ENCODE measurements at places on chromosomes 2 and 18.

DNA sequence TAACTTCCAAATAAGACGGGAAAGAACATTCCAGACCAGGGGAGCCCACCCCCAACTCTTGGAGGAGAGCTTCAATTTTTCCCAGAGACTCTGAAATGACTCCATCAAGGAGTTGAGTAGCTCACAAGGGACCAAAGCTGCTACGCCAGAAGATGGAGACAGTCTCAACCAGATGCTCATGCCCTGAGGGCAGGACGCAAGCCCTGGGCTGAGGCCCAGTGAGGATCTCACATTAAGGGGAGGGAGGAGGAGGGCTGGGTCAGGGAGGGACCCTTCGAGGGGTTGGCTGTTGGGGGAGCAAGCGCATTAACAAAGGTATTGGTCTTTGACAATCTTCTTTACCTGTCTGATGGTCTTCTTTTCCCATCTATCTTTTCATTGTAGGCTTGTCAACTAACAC lies 141.3 kb upstream of the SLC1A4 start:
- no peak for DNase-seq
- no peaks in the 10 kb centered on the region for H3K36me3 ChIP-seq

GRCh38 chr2:1866402-1867111 lies 122.2 kb upstream of the PXDN start:
- no peak overlapping the region for H3K27ac ChIP-seq
- no peak overlapping the region for H3K4me3 ChIP-seq
- no peak for DNase-seq
- peaks cover 90% of the 10 kb centered on the region for H3K27me3 ChIP-seq
- H3K4me1 ChIP-seq: peaks cover 7% of the 10 kb centered on the region
- no peaks in the 10 kb centered on the region for H3K36me3 ChIP-seq

DNA sequence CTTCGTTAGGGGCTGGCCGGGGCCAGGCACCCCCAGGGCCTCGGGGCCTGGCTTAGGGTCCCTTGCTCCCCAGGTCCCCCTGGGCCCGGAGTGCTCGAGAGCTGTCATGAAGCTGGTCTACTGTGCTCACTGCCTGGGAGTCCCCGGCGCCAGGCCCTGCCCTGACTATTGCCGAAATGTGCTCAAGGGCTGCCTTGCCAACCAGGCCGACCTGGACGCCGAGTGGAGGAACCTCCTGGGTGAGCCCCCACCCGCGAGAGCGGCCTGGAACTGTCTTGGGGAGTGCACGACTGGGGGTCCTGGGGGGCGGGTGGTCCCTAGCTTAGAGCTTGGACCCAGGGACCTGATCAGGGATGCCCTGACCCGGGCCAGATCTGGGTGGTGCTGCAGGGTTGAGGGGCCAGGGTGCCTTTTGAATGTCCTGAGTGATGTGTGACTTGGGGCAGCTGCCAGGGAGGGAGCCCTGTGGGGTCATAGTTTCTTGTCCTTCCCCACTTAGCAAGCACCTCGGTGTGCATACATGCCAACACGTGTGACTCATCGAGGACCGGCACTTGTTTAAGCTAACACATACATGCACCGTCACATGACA lies 27.9 kb downstream of the GPC1 start:
- no peak for DNase-seq
- no peak overlapping the region for H3K27ac ChIP-seq
- no peak overlapping the region for H3K4me3 ChIP-seq
- H3K36me3 ChIP-seq: peaks cover 91% of the 10 kb centered on the region

GRCh38 chr2:156294945-156295580 lies 37.5 kb downstream of the NR4A2 start:
- no peaks in the 10 kb centered on the region for H3K36me3 ChIP-seq
- H3K4me1 ChIP-seq: no peaks in the 10 kb centered on the region
- no peak overlapping the region for H3K4me3 ChIP-seq
- DNase-seq: no peak
- no peaks in the 10 kb centered on the region for H3K27me3 ChIP-seq
- no peak overlapping the region for H3K27ac ChIP-seq

DNA sequence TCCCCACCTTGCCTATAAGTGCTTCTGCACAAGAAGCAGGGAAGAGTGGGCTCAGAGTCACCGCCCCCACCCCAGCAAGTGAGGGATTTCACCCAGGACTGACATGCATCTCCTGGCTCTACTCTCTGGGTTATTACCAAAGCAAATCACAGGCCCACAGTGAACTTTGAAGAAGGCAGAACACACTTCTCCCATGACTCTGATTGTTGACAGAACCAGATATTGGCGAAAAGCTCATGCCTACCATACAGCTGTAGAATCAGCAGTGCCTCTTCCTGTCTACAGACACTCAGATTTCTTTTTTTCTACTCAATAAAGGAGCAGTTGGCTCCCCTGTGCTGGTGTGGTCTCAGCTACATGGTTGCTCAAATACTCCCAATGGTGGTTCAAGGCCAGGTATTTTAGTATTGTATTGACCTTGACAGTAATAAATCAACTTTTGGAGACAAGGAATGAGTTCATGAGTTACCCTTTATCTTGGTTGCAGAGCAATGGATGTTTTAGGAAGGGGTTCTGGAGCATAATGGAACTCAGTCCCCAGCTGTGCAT lies 512.9 kb upstream of the ID2 start:
- H3K36me3 ChIP-seq: no peaks in the 10 kb centered on the region
- DNase-seq: no peak
- H3K27me3 ChIP-seq: no peaks in the 10 kb centered on the region
- H3K4me3 ChIP-seq: no peak overlapping the region

DNA sequence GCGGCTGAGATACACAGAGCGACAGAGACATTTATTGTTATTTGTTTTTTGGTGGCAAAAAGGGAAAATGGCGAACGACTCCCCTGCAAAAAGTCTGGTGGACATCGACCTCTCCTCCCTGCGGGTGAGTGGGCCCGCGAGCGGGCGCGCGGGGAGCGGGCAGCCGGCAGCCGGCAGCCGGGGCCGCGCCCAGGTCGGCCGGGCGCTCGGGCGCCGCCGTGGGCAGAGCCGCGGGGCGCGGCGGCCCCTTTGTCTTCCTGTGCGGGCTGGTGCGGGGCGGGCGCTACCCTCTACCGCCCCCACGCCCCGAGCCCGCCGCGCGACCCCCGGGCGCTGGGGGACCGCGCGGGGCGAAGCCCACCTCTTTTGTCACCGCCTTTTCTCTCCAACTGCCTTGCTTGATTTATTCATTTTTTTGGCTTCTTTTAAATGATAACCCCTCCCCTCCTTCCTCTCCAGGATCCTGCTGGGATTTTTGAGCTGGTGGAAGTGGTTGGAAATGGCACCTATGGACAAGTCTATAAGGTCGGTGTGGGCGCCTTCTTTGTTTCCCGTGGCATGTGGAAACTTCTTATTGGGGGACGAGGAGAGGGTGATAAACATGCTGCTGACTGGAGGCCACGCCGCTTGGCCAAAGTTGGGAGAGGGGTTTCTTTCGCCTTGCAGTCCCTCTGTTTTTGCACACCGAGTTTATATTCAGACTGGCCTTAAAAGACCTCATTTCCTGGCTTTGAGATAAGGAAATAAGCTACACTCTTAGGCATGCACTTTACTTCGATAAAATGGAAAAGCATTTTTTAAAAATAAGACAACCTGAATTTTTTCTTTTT lies 722 bp downstream of the MAP4K4 start:
- H3K36me3 ChIP-seq: no peaks in the 10 kb centered on the region
- peak overlapping the region; percentile 84 for H3K27ac ChIP-seq
- peaks cover 14% of the 10 kb centered on the region for H3K4me1 ChIP-seq
- H3K4me3 ChIP-seq: peak overlapping the region; percentile 66
- no peak for DNase-seq

DNA sequence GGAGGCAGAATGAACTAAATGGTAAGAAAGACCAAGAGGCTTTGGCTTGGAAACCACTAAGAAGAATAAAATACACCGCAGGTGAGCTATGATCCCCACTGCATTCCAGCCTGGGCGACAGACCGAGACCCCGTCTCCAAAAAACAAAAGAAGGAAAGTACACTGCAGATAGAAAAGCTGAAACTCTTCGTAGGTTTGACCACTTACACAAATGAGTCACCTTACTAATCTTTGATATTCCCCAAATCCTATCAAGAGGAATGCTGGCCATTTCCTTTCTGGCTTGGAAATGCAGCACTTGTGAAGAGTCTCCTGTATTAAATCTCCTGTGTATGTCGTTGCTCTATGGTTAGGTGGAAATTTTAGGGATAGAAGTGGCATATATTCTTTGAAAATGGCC lies 108.8 kb downstream of the MTCL1 start:
- H3K4me1 ChIP-seq: no peaks in the 10 kb centered on the region
- no peaks in the 10 kb centered on the region for H3K36me3 ChIP-seq
- no peak overlapping the region for H3K4me3 ChIP-seq
- DNase-seq: no peak
- H3K27me3 ChIP-seq: no peaks in the 10 kb centered on the region

DNA sequence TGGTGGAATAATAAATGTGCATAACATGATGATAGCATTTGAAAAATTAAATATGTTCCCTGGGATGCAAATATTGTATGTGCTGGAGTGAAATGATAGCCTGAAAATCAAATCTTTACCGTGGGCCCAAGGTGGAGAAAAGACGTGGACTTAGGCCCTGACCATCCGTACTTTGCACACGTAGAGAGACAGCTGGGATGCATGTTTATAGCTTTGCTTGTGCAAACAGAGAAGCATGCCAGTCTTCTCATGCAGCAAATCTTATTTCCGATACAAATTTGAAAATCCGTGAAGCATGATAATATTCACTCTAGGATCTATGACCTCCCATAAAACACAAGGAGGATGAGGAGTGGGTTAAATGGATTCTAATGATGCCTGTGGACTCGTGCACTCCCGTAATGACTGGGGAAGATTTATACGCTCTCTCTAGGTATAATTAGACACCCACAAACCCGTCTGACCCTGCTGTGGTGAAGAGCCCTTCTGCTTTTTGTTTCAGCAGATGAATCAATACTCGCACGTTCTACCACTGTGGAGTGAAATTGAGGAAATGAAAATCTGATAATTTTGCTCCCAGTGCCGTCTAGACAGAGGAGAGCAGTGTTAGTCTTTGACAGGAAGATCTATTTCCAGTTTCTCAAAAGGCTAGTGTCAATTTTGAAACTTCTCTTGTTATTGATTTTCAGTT lies 810.3 kb upstream of the SALL3 start:
- H3K4me3 ChIP-seq: no peak overlapping the region
- no peaks in the 10 kb centered on the region for H3K27me3 ChIP-seq
- H3K27ac ChIP-seq: no peak overlapping the region
- H3K4me1 ChIP-seq: no peaks in the 10 kb centered on the region
- DNase-seq: no peak

GRCh38 chr18:48833701-48834412 lies 116.9 kb downstream of the SMAD7 start:
- H3K4me3 ChIP-seq: peak overlapping the region; percentile 45
- H3K4me1 ChIP-seq: peaks cover 66% of the 10 kb centered on the region
- H3K27me3 ChIP-seq: no peaks in the 10 kb centered on the region
- no peak for DNase-seq
- no peaks in the 10 kb centered on the region for H3K36me3 ChIP-seq

- no peak overlapping the region for H3K27ac ChIP-seq
- H3K4me3 ChIP-seq: no peak overlapping the region
- no peak for DNase-seq
- H3K4me1 ChIP-seq: no peaks in the 10 kb centered on the region
- no peaks in the 10 kb centered on the region for H3K36me3 ChIP-seq
Measured at GRCh38 chr2:2520401-2520811, 189.3 kb upstream of the MYT1L start.

DNA sequence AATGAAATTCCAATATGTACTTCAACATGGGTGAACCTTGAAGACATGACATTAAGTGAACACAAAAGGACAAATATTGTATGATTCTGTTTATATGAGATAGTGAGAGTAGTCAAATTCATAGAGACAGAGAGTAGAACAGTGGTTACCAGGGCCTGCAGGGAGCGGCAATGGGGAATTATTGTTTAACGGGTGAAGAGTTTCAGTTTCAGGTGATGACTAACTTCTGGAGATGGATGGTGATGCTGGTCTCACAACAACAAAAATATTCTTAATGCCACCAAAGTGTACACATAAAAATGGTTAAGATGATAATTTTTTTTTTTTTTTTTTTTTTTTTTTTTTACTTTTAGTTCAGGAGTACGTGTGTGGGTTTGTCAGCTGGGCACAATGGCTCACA lies 109.4 kb upstream of the TMEM200C start:
- H3K27ac ChIP-seq: no peak overlapping the region
- H3K4me3 ChIP-seq: no peak overlapping the region
- no peaks in the 10 kb centered on the region for H3K36me3 ChIP-seq
- H3K4me1 ChIP-seq: no peaks in the 10 kb centered on the region
- no peaks in the 10 kb centered on the region for H3K27me3 ChIP-seq

- H3K27ac ChIP-seq: no peak overlapping the region
- no peaks in the 10 kb centered on the region for H3K4me1 ChIP-seq
- H3K36me3 ChIP-seq: no peaks in the 10 kb centered on the region
- H3K27me3 ChIP-seq: no peaks in the 10 kb centered on the region
Measured at GRCh38 chr2:98637401-98638147, 29.2 kb downstream of the UNC50 start.

- H3K4me1 ChIP-seq: no peaks in the 10 kb centered on the region
- no peak overlapping the region for H3K27ac ChIP-seq
- H3K4me3 ChIP-seq: no peak overlapping the region
- H3K36me3 ChIP-seq: no peaks in the 10 kb centered on the region
Measured at GRCh38 chr2:207265869-207266268, 100.1 kb upstream of the KLF7 start.

GRCh38 chr2:43399515-43400264 lies 173.3 kb upstream of the ZFP36L2 start:
- peaks cover 9% of the 10 kb centered on the region for H3K4me1 ChIP-seq
- no peak for DNase-seq
- H3K4me3 ChIP-seq: no peak overlapping the region
- H3K36me3 ChIP-seq: no peaks in the 10 kb centered on the region
- H3K27me3 ChIP-seq: no peaks in the 10 kb centered on the region

GRCh38 chr2:226307487-226308322 lies 491.9 kb downstream of the IRS1 start:
- H3K36me3 ChIP-seq: no peaks in the 10 kb centered on the region
- H3K4me1 ChIP-seq: no peaks in the 10 kb centered on the region
- DNase-seq: no peak

GRCh38 chr2:236988690-236989624 lies 96.7 kb upstream of the COPS8 start:
- no peak for DNase-seq
- no peaks in the 10 kb centered on the region for H3K36me3 ChIP-seq
- H3K27me3 ChIP-seq: no peaks in the 10 kb centered on the region
- H3K4me3 ChIP-seq: no peak overlapping the region
- peak overlapping the region; percentile 42 for H3K27ac ChIP-seq

GRCh38 chr18:79471046-79471445 lies 75.3 kb downstream of the NFATC1 start:
- no peaks in the 10 kb centered on the region for H3K27me3 ChIP-seq
- no peak for DNase-seq
- H3K27ac ChIP-seq: no peak overlapping the region
- no peaks in the 10 kb centered on the region for H3K4me1 ChIP-seq
- no peak overlapping the region for H3K4me3 ChIP-seq
- H3K36me3 ChIP-seq: peaks cover 53% of the 10 kb centered on the region
